ENCODE measurements at places on chromosomes 3 and 15.

GRCh38 chr3:38346587-38347410 is at the start of gene XYLB:
XYLB (plus strand) TSS chr3:38346785; CDS start chr3:38346869, 84 bp downstream.
- peak; percentile 68 for DNase-seq

GRCh38 chr15:89195836-89196235 is 25.5 kb downstream of the RLBP1 start:
- DNase-seq = no peak

- no peak for DNase-seq
These were observed 40.9 kb downstream of the C2CD4A start for GRCh38 chr15:62107571-62108121.

DNA sequence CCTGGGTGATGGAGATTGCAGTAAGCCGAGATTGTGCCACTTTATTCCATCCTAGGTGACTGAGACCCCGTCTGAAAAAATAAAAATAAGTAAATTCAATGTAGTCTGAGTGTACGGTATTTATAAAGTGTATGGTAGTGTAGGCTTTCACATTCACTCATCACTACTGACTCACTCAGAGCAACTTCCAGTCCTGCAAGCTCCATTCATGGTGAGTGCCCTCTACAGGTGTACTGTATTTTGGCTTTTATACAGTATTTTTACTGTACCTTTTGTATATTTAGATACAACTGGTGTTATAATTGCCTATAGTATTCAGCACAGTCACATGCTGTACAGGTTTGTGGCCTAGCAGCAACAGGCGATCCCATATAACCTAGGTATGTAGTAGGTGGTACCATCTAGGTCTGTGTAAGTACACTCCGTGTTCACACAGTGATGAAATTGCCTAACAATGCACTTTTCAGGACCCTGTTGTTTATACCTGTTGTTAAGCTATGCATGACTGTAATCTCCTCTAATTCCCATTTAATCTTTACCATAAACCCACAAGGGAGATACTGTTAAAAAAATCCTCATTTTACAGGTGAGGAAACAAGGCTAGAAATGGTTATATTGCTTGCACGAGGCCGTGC is 19.3 kb downstream of the CACNA1D start:
- no peak for DNase-seq

DNA sequence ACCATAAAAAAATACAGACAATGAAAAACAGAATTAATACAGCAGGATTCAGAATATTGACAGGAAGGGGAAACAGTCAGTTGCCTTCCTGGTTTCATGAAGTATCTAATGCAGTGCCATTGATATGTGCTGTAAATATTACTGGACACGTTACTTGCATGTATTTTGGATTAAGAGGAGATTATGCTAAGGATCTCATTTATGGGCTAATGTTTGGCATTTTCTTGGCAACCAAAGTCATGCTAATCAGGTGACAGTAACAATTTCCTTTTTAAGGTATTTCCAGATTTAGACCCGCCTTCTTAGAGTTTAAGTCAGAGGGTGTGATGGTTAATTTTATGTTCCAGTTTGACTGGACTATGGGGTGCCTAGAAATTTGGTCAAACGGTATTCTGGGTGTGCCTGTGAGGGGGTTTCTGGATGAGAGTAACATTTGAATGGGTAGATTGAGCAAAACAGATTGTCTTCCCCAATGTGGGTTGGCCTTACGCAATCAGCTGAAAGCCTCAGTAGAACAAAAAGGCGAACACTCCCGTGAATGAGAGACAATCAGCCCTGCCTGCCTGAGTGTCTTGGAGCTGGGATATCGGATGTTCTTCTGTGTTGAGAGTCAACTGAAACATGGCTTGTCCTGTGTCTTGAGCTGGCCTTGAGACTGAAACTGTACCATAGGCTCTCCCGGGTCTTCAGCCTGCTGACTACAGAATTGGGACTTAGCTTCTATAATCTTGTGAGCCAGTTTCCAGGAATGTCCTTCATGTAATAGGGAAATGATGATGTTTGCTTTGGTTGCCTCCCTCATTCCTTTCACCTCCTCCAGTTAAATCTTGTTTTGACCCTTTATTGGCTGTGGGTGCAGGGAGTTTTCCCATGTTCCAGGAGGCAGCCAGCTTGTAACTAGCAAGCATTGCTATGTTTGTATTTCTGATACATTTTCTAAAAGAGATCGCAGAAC is 10.5 kb downstream of the SQOR start:
- no peak for DNase-seq

All from NCI-H510A (cell line).